ENCODE measurements at places on chromosomes 12 and 14. TPM values are rescaled to one million over a fixed set of nuclear protein-coding genes. Genes with fewer than 3 reads are reported as not detected.

DNA sequence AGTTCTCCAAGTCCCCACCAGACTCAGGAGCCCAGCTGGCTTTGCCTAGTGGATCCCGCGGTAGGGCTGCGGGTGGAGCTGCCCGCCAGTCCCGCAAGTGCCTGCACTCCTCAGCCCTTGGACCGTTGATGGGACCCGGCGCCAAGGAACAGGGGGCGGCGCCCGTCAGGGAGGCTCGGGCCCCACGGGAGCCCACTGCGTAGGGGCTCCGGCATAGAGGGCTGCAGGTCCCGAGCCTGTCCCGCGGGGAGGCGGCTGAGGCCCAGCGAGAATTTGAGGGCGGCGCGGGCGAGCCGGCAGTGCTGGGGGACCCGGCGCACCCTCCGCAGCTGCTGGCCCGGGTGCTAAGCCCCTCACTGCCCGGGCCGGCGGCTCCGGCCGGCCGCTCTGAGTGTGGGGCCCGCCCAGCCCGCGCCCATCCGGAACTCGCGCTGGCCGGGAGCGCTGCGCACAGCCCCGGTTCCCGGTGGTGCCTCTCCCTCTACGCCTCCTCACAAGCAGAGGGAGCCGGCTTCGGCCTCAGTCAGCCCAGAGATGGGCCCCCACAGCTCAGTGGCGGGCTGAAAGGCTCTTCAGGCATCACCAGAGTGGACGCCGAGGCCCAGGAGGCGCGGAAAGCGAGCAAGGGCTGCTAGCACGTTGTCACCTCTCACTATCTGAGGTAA lies 452.4 kb upstream of the LRFN5 start:
- DNase-seq: no peak

DNA sequence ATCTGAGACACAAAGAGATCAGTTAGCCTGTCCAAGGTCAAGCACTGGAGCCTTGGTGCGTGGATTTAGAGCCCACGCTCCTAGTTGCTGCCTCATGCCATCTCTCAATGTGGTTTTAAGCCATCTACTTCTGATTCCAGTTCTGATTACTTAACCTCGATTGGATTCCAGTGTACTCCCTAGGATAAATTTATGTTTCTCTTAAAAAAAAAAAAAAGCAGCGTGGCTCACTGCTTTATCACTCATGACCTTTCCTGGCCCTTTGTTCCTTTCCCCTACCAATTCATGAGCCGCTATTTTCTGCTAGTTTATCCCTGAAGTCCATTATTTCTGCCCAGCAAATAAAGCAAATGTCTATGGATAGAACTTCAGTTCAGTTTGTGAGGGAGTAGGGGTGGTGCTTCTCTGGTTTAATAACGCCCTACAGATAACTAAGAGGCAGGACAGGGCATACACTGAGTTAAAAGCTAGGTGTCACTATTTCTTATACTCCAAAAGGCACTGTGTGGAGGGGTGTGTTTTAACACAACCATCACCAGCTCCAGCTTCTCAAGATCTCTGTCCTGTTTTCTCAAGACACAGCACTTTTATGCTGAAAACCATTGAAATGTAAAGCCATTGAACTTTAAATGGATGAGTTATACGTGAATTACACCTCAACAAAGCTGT lies 9.8 kb upstream of the PARP11 start:
- DNase-seq: peak; percentile 21

The SDSL gene
- total RNA-seq: 5.2 TPM

The KCNMB4 gene
- 4.2 TPM for total RNA-seq

- DNase-seq: no peak
Observed at GRCh38 chr14:91545204-91545603, 35.1 kb upstream of the PPP4R3A start.

The SIX1 gene
- total RNA-seq: under 0.01 TPM

DNA sequence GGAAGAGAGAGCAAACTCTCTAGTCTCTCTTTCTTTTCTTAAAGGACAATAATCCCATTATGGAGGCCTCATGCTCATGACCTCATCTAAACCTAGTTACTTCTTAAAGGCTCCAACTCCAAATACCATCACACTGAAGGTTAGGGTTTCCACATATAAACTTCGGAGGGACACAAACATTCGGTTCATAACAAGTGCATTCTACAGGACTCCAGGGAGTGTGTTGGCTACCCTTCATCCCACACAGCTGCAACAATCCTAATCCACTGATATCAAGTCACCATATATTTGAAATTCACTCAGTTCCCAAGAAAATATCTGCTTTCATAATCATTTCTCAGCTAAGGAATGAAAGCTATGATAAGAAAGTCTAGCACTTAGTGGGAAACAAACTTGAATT lies 265.9 kb upstream of the PLEKHG7 start:
- DNase-seq: no peak

DNA sequence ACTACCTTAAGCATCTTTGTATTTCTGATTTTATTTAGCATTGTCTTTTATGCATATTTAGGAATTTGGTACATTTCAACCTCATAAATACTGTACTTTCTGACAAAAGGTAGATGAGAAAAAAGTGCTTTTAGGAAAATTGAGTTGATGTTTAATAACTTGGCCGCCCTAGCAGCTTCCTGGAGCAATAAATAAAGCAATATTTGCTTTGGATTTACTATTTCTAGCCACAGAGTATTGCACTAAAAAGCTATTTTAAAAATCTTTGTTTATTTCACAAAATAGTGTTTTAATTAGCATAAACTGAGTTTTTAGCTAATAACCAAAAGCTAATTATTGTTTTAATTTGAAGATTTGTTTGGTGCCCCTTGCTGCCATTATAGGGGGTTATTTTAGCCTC lies 9.5 kb downstream of the PAPOLA start:
- no peak for DNase-seq

The GNB3 gene
- 3.9 TPM for total RNA-seq

- DNase-seq: no peak
Observed at GRCh38 chr14:67426161-67426560, 14.2 kb upstream of the PLEK2 start.

The SPTB gene
- total RNA-seq: under 0.01 TPM

DNA sequence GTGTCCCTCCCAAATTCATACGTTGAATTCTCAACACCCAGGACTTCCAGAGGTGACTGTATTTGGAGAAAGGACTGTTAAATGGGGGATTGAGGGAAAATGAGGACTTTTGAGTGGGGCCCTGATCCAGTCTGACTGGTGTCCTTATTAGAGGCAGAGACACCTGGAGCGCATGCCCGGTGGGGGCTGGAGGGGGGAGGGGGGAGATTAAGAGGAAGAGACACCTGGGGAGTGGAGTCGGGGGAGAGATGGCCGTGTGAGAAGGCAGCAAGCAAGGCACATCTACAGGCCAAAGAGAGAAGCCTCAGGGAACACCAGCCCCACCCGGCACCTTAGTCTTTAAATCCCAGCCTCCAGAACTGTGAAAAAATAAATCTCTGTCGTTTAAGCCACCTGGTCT lies 209.7 kb downstream of the SLC41A2 start:
- no peak for DNase-seq

The RNASE7 gene
- total RNA-seq: not detected

GRCh38 chr14:50343434-50343833 lies 31.3 kb downstream of the DMAC2L start:
- DNase-seq: peak; percentile 51

All from fibroblast of villous mesenchyme (primary cell).